ENCODE measurements at places on chromosomes 13 and 19.
A peak's percentile ranks its signal among the peaks of the same experiment; 100 is the strongest.

- DNase-seq = peak; percentile 37
Observed at GRCh38 chr19:48290771-48291488, 21.0 kb downstream of the ZNF114 start.

- DNase-seq = no peak
Observed at GRCh38 chr13:75319254-75319653, 162.7 kb downstream of the TBC1D4 start.

GRCh38 chr13:95181586-95181985, 119.7 kb downstream of the ABCC4 start:
- DNase-seq = no peak

DNA sequence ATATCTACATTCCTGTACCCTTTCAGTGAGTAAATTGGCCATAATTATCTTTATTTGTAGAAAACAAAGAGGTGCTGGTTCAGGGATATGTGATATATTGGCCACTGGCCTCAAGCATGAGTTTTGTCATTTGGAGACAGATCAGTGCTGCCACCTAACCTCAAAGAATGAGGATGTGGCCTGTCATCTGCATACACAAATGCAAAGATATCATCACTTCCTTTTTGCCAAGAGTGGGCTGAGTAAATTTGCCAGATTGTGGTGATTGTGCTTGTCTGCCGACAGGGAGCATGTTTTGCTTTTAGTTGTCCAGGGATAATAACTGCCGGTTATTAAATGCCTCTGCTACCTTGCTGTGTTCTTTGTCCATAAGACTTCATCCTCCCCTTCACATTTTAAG, 44.2 kb downstream of the WASF3 start:
- no peak for DNase-seq

DNA sequence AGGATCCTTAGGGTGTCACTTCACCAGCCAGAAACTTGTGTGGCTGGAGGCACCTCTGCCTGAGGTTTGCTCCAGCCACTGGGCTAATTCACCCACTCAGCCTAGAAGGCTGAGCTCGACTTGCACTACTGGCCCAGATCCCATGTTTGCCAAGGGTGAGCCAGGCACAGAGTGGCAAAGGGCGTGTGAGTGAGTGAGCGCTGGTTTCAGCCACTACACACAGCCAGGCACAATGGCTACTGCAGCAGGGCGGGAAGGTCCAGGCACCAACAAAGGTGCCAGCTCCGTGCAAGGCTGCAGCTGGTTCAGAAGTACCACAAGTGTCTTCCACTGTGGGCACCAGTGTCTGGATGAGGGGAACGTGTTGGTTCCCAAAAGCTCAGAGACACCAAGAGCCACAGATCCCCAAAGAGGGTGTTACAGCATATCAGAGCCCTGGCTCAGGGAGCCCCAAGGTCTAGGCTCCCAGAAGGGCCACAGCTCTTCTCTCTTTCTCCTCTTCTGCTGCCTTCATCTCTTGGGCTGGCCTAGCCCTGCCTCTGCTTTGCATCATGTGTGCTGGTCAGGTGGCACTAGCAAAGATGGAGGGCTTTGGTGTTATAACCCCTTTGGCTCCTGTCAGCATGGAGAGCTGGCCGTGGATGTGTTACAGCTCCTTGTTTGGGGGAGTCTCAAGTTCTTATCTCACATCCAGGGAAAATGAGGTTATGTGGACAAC, 736.3 kb upstream of the KLHL1 start:
- DNase-seq = no peak

- DNase-seq = no peak
Observed at GRCh38 chr13:110103534-110103933, 203.4 kb downstream of the COL4A1 start.

- DNase-seq = no peak
Observed at GRCh38 chr13:26760832-26761582, 421 bp upstream of the GPR12 start.

GRCh38 chr13:114069376-114070097, 62.9 kb downstream of the RASA3 start:
- no peak for DNase-seq

DNA sequence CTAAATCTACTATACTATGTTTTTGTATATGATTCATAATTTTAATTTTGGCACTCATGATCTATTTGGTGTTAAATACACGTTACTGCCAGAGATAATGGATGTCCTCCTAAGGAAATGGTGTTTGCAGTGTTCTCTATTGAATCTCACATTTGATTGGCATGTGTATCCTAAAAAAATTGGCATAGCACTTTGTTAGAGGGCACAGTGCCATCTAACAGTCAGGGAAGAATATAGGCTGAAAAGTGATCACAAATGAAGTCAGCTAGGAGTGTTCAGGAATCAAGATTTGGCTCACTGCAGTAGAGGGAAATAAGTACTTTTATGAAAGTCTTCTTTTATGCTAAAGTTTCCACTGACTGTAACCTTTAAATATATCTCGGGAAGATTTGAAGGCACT, 624.6 kb downstream of the GPC6 start:
- no peak for DNase-seq

- no peak for DNase-seq
Observed at GRCh38 chr13:26280822-26281221, 26.9 kb downstream of the CDK8 start.

DNA sequence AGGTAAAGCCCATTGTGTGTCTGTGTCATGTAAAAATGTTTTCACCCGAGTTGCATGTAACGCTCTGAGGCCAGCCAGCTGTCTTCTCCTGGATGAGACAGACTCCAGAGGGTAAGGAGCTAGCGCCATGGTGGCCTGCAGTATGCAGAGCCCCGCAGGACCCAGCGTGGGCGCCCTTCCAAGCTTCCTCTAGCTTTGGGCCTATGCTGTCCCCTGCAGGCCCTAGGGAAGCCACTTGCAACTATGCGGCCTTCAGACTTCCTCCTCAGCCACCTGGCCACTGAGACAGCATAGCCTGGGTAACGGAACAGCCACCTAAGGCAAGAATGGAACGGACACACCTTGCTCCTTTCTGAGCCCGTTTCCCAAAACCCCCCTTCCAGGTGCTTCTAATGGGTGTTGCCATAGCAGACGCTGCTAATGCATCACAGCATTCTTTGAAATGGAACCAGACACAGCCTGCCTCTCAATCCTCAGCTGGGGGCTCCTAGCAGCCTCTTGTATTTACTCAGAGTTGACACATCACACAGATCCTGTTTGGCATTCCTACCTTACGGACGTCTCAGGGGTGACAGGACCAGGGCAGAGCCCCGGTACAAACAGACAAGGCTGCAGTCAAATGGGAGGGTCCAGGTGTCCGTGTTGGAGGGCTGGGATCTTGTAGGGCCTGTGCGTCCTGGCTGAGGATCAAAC, 6.2 kb downstream of the FAM32A start:
- DNase-seq = no peak

GRCh38 chr19:4108767-4109625, 14.9 kb downstream of the MAP2K2 start:
- DNase-seq = peak; percentile 85

DNA sequence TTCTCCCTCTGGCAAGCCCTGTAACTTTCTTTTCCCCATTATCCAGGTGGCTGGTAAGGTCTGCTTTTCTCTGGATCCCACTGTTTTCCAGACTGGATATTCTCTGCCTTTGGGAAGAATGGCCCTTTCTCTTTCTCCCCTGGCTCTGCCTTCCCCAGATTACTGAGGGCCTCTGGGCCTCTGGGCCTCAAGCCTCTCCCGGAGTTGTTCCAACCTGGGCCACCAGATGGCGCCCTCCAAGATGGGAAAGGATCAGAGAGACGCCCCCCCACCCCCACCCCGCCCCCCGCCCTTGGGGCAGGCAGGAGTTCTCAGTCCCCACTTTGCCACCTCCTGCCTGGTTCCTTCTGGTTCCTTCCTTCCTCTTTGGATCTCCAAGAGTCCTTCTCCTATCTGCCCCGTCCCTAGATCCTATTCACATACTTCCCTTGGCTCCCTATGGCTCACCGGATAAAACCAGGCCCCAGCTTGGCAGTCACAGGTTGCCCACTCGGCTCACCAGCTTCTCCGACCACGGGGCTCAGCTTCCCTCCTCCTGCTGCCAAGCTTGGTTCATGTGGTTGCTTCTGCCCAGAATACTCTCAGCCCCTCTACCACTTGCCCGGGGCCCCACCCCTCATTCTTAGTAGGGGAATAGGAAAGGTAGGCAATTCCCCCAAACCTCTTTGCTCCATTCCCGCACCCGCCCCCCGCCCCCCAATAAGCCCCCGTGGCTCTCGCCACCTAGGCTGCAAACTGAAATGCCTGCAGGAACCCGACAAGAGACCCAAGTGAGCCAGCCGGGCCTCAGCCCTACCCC, 13.1 kb downstream of the EPS8L1 start:
- DNase-seq = peak; percentile 76

- DNase-seq = peak; percentile 79
Observed at GRCh38 chr19:45076029-45076850, at the start of gene ZNF296. Gene ZNF296 (minus strand): TSS chr19:45076478. CDS start chr19:45076373, 105 bp downstream.

DNA sequence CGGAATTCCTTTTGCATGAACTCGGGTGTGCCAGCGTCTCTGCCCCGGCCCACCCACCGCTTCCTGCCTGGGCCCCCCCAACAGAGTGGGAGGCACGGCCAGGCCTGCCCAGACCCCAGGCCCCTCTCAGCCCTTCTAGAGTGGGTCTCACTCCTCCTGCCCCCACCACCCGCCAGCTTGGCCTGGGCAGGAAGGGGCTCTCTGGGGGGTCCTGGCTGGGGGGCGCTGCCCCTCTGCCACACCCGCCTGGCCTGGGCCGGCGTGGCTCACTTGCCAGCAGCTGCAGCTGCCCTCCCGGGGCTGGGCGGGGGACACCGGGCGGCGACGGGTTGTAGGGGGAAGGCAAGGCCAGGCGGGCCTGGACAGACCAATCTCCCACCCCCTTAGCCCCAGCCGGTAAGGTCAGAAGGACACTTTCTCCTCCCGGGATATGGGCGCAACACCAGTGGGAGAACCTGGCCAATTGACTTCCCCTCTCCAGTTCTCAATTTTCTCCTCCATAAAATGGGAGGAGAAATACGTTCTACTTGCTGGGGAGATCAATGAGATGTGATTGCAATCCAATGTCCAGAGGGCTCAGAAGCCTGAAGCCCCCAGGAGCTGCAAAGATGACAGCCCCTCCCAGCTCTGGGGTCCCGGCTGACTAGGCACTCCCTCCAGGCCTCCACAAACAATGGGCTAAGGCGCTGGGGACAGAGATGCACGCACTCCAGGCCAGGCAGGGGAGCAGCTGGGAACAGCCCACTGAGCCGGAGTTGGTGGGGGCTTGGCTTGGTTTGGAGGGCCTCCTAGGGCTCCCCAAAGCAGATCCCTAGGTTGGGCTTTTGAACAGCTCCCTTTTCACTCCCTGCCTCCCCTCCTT, 2.4 kb downstream of the CRLF1 start:
- no peak for DNase-seq

DNA sequence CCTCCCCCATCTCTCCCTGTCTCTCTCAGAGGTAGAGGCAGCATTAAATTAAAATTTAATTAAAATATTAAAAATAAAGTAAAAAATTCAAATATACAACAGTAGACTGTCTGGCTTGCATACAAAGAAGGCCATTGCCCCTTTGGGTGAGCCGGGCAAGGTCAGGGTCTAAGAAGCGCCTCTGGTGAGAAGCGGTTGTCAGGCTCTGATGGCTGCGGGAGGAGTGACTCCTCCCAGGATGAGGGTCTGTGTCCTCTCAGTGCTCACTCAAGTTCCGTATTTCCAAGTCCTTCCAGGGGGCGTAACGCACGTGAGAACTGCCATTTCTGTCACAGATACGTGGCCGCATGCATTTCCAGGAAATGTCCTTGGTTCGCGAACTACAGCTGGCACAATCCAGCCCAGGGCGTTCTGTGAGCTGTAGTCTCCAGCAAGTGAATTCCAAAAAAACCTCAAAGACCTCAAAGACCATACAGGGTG, 737 bp upstream of the ZNF181 start:
- peak; percentile 50 for DNase-seq

DNA sequence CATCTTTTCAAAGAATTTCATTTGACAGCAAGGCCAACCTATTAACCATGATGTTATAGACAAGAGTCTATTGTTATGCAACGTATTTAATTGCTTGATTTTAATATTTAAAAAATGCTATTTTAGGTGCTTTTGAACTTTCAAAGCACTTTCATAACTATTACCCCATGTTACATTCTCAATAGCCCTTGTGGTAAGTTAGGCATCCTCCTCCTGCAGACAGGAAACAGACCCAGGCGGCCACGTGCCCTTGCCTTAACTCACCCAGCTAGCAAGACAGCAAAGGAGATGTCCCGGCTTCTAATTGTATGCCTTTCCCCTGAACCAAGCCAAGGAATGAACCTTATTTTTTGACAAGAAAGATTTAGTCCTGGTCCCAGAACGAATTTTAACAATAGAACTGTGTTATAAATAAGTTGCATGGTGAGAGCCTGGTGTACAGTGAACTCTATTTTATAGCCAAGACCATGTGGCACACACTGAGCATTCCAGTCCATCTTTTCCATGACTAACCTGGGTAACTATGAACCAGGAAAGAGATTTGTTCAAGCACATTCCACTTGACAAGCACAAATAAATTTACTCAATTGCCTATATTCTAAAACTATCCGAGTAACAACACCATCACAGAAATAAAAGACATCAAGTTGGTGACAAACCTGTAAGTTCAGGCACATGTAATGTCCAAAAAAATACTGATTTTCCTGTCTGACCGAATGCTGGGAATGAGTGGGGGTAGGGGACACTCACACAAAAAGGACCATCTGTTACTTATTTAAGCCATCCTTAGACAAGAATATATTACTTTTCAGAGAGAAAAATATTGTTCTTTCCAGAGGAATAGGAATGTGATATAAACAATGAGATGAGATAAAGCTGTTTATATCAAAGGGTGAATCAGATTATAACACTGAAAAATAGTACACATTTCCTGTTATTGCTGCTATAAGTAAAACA, 163.0 kb downstream of the EFNB2 start:
- DNase-seq = no peak

DNA sequence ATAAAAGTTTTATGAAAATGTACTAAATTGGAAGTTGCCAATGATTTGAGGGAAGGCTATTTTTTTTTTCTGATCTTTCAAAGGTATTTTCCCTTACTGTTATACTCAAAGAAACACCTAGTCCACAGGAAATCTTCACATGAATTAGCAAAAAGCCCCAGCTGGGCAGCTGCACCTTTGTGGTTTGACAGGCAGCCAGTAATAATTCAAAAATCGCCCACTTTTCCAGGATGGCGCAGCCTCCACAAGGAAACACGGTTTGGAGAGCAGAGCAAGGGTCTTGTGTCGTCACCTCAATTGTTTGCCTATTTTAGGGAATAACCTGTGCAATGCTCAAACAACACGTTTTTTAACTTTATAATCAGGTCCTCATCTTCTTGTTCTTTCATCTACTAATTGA, 324.9 kb upstream of the GPC6 start:
- no peak for DNase-seq

GRCh38 chr13:27783111-27783510, 9.2 kb upstream of the GSX1 start:
- DNase-seq = no peak

- DNase-seq = no peak
Observed at GRCh38 chr19:347946-348861, 3.6 kb upstream of the MIER2 start.

DNA sequence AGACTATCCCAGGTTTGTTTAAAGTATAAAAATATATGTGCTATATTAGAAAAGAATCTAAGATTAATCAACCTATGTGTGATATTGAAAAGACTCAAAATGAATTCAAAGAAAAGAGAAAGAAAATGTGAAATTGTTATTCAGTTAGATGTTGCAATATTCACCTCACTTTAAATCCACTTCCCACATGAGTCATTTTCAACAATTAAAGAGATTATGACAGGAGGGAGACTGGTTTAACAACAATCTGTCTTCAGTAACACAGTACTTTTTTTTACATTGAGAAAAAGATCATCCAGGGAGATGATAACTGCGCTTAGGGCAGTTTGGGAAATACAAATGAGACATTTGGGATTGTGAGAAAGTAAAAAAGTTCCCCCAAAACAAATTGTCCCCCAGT, 1246.2 kb downstream of the SLITRK1 start:
- DNase-seq = no peak
